Right atrium auricular region (tissue), 2 donors: ENCODE measurements at places on chromosomes 3 and 15. TPM values are rescaled to one million over a fixed set of nuclear protein-coding genes. Genes with fewer than 3 reads are reported as not detected.

Gene CLDN1
- total RNA-seq, result 9.0 TPM

Gene UNC45A
- 17.4 TPM for total RNA-seq

Gene SERINC4
- total RNA-seq, result not detected

Gene MESP1
- 2.4 TPM for total RNA-seq

Gene ZBTB47
- total RNA-seq, result 92.4 TPM

Gene HYAL1
- total RNA-seq, result 38.1 TPM

Gene ADAMTS17
- total RNA-seq, result 4.4 TPM

Gene CEP19
- total RNA-seq, result 1.4 TPM

Gene GREM1
- 0.43 TPM for total RNA-seq

Gene LRRN1
- total RNA-seq, result 0.24 TPM

Gene CIAO2A
- 73.7 TPM for total RNA-seq

Gene FAM107A
- 76.5 TPM for total RNA-seq

Gene SCAANT1
- not detected for total RNA-seq

Gene CCDC66
- 12.5 TPM for total RNA-seq
